Mesothelial cell of epicardium (in vitro differentiated cells): ENCODE measurements at places on chromosomes 2 and 18.

- H3K36me3 ChIP-seq = no peaks in the 10 kb centered on the region
- no peak overlapping the region for H3K27ac ChIP-seq
- H3K4me1 ChIP-seq = no peaks in the 10 kb centered on the region
- H3K4me3 ChIP-seq = no peak overlapping the region
- DNase-seq = no peak
These were observed 195.6 kb downstream of the AGAP1 start for GRCh38 chr2:235689427-235689853.

DNA sequence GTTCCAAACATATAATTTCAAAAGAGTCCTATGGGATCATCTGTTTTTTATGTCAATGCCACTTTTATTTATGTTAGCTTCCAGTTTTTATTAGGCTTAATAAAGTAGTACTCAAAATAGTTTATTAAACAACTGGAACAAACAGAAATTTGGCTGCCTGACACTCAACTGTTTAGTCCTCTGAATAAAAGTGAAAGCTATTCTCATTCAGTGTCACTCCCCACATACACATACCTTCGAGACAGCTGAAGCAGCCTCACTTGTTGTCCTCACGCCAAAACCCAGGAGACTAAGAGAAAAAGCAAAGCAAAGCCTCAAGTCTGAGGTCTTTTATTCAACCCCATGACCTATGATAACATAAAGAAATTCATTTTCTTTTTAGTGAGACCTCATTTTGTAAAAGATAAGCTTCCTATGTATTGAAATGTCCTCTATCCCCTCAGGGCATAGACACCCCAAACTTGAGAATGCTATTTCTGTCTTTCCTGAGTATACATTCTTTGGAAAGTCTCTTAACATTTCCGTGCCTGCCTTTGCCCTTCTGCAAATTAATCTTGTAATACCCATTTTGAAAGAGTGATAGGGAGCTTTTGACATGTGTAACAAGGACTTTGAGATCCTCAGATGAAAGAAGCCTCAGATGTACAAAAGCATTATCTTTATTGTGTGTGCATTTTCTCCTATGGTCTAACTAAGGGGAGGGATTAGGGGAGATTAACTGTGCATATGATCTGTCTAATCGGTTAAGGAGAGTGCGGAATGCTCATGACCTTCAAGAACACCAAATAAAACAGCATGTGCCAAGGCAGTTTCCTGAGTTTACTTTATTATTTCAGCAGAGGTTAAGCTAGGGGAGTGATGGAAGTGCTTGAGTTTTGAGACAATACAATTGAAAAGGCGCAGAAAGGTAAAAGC, 1523.7 kb upstream of the PIK3C3 start:
- H3K4me3 ChIP-seq = no peak overlapping the region
- peak overlapping the region; percentile 0 for H3K27ac ChIP-seq
- no peaks in the 10 kb centered on the region for H3K36me3 ChIP-seq
- H3K4me1 ChIP-seq = peaks cover 12% of the 10 kb centered on the region
- DNase-seq = no peak

DNA sequence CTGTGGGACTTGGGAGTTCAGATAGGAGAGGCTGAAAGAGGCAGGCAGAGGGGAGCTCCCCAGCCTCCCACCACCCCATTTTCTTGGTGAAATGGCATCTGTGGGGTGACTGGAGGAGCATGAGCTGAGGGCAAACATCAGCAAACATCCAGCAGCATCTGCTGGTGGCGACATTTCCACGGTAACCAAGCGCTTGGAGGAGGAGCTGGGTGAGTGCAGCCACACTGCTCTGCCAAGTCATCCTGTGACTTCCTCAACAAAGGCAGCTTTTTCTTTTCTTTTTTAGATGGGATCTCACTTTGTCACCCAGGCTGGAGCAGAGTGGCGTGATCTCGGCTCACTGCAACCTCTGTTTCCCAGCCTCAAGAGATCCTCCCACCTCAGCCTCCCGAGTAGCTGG, 5.6 kb downstream of the TXNL4A start:
- H3K27me3 ChIP-seq = no peaks in the 10 kb centered on the region
- H3K4me1 ChIP-seq = peaks cover 21% of the 10 kb centered on the region
- DNase-seq = no peak
- peaks cover 18% of the 10 kb centered on the region for H3K36me3 ChIP-seq
- no peak overlapping the region for H3K27ac ChIP-seq

DNA sequence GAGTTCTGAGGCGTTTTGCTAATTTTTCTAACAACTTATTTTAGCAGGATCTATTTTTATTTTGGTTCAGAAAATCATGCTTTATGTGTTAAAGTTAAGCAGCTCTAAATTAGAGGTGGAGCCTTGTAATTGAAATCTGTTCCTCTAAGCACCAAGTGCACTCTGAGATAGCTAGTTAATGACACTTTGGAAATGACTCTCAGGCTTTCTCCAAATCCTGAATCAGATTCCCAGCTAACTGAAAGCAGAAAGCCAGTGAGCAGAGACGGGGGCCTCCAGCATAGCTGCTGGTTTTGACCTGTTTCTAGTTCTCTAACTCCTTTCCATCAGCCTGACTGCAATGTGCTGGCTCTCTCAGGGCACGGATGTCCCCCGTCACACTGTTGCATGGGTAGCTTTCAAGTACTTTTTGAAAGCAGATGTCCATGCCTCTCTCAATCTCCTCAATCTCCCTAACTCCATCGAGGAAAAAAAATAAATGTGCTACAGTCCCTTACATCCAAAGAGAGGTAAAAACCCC, 326.5 kb downstream of the SATB2 start:
- no peaks in the 10 kb centered on the region for H3K4me1 ChIP-seq
- peaks cover 2% of the 10 kb centered on the region for H3K27me3 ChIP-seq
- no peak overlapping the region for H3K4me3 ChIP-seq
